NCI-H774 (cell line): ENCODE measurements at places on chromosomes 2 and 18.
A peak's percentile ranks its signal among the peaks of the same experiment; 100 is the strongest.

DNA sequence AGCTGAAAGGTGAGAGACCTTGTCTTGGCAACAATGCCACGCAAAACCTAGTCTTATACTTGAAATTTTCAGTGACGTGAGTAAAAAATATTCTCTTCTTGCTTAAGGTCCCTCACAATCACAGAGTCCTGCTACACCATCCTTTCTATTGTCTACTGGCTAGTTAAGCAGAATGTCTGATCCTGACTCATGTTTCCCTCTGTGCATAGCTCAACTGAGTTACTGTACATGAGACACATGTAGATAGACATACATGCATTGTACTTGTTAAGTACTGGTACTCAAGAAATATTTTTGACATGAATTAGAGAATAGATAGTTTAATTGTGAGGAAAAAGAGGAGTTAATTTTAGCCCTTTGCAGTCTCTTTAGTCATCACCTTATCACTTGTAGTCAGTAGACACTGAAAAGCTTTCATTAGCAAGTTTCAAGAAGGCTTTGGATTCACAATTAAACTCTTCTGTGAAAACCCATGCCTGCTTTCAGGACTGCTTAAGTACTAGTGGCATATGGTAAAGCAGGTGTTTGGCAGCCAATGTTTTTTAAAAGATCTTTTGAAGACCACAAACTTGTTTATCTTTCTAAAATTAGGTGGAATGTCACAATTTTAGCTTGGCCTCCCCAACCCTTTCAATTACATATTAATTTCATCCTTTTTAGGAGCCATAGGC lies 158.7 kb upstream of the CCDC150 start:
- DNase-seq = no peak

GRCh38 chr2:202418027-202418426 lies 41.9 kb downstream of the BMPR2 start:
- no peak for DNase-seq

- DNase-seq = no peak
Observed at GRCh38 chr2:241199897-241200821, 11.7 kb downstream of the ANO7 start.

DNA sequence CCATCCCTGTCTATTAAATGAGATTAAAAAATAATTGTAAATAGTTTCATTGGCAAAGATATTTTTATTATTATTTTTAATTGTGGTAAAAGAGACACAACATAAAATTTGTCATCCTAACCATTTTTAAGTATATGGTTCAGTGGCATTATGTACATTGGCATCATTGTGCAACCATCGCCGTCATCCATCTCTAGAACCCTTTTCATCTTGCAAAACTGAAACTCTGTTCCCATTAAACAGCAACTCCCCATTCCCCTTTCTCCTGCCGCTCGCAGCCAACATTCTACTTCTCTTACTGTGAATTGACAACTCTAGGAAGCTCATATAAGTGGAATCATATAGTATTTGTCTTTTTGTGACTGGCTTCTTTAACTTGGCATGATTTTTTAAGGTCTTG lies 25.3 kb downstream of the LAMA3 start:
- DNase-seq = no peak

- DNase-seq = no peak
Observed at GRCh38 chr2:237065071-237065377, 20.7 kb upstream of the COPS8 start.

- peak; percentile 40 for DNase-seq
Observed at GRCh38 chr2:25341753-25342371, at the start of gene DNMT3A. Gene DNMT3A, minus strand, starts transcription at chr2:25341925. Its CDS starts 27,941 bp downstream, at chr2:25313984.

GRCh38 chr2:236546561-236547002 lies 23.0 kb upstream of the ACKR3 start:
- no peak for DNase-seq

DNA sequence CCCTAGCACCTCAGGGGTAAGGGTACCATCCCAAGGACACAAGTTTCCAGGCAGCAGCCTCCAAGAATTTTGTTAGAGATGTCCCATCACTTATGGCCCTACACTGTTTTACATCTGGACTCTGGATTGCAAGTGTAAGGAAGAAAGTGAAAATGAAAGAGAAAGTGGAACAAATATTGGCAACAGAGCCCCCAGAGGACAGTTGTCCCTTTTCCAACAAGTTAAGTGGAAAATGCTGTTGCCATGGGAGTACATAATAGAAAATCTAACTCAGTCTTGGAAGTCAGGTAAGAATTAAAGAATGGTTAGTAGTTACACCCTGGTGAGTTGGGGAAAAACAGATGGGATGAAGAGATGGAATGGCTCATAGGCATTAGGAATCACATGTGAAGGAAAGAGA lies 50.6 kb downstream of the TTC21B start:
- DNase-seq = no peak

DNA sequence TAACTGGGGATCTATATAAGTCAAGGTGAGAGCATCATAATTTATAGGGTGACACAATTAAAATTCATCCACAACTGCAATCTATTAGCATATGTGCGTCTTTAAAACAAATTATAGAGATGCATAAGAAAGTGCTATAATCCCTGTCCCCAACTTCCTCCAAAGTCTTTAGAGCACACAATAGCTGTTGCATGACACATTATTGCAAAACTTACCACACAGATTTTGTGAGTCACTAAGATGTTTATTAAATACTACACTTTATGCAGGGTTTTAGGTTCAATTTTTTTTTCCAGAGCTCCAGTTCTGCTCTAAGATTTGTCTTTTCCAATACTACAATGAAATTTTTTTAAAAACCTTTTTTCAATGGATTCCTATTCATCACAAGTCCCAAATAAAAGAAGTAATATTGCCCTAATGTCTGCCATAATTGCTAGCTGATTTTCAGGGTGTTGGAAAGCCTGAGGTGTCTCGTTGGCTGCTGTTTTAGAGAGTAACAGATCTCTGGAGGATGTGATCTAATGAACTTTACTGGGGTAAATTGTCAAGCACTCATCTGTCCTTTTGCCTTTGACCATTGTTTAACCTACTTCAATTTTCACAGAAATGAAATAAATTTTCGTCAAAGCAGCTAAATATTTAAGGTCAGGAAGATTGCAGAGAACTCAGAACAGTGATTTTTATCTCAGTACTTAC lies 250.5 kb upstream of the NETO1 start:
- no peak for DNase-seq

GRCh38 chr2:168455645-168456520 lies at the start of gene CERS6:
Gene CERS6, plus strand, starts transcription at chr2:168456272. Its CDS starts 177 bp downstream, at chr2:168456449.
- peak; percentile 93 for DNase-seq

DNA sequence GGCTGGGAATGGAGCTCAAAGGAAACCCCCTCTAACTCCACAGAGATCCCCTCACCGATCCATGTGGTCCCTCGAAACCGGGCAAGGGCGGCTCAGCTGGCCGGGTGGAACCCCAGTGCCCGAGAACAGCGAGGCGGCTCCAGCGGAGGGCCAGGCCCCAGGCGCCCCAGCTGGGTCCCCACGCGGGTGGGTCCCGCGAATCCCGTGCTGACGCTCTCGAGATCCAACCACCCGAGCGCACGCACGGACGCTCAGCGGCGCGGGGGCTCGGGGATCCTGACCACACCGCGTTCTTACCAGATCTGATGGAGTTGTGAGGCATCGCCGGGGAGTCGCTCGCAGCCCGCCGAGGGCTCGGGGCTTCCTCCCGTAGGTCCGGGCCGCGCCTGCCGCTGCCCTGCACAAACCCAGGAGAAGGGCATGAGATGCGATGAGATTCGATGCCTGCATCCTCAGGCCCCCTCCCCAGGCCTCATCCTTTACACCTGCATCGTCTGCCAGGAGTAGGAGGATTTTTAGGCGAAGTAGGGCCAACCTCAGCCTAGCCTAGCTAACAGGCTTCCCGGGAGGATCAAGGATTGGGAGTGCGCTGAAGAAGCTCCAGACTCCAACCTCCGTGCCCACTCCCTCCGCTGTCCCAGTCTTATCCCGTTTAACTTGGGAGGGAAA lies 514 bp downstream of the PAX8 start:
- no peak for DNase-seq

DNA sequence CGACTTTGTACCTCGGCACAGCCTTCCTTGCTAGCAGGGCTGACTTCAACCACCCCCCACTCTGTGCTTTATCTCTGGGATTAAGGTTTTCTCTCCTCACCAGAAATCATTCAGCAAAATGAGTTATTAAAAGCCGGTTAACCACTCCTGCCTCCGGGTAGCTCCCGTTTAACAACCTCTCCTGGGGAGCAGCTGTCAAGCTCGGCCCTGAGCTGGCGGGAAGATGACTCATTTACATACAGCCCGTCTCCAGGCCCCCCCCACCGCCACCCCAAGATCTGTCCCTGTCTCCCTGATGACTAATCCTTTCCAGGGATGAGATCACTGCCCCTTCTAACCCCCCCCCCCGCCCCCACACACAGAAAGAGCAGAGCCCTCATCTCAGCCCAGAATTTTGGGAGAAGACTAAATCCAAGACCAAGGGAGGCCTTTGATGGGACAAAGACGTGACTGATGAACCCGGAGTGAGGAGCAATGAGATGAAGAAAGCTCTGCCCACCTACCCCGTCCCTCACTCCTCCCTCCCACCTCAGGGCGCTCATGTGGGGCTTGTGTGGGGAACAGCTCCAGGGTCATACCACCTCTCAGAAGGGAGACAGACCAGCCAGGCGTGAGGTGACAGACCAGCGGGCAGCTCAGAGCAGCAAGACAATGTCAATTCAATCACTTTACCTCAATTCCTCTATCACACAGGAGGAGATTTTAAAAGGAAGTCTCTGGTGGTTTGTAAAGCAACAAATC lies 131.4 kb downstream of the MSH2 start:
- no peak for DNase-seq

- DNase-seq = no peak
Observed at GRCh38 chr18:21911551-21911950, 171.0 kb downstream of the MIB1 start.

DNA sequence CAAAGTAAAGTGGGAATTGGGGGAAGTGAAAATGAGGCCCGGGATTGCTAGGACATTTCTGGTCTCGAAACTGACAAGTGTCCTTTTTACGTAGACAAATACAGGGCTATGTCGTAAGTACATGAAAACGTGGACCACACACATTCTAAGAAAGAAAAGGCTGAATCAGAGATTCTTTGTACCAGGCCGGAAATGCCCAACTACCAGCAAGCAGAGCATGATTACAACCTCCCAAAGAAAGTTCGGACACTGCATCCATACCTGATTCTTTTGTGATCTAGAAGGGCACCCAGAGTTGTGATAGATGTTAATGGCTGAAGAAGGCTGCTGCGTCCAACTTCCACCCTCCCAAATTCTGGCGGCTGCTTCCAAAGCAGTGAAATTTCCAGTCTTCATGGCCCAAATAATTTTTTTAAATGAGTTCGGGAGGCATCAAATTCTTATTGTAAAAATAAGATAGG lies 1.7 kb downstream of the RBMS1 start:
- no peak for DNase-seq

DNA sequence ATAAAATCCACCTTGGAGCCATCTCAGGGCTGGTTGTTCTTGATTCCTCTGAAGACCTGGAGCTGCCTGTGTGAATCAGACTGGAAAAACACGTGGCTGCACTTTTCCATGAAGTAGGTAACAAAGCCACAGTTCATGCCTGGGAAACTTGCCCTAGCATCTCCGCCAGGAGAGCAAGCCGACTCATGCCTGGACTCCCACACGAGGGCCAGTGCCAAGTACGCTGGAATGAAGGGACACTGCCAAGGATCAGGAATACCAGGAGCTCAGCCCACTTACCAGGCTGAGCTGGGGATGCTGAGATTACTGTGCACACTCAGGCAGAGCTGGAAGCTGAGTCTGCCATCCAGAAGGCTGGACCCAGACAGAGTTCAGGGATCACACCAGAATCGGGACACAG lies 10.9 kb upstream of the FHL2 start:
- no peak for DNase-seq

DNA sequence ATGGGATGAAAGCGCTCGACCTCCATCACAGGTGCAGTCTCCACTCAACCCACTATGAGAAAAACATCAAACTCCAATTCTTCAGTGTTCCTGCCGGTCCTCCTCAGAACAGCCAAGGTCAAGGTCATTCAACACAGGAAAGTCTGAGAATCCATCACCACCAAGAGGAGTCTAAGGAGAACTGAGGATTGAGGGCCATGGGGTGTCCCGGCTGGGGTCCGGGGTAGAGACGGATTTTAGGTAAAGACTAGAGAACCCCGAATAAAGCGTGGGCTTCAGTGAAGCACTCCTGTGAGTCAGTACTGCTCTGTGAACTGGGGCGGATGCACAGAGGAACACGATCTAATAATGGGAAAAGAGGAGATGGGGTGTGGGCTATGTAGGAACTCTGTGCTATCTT lies 41.8 kb downstream of the PTGR3 start:
- no peak for DNase-seq

DNA sequence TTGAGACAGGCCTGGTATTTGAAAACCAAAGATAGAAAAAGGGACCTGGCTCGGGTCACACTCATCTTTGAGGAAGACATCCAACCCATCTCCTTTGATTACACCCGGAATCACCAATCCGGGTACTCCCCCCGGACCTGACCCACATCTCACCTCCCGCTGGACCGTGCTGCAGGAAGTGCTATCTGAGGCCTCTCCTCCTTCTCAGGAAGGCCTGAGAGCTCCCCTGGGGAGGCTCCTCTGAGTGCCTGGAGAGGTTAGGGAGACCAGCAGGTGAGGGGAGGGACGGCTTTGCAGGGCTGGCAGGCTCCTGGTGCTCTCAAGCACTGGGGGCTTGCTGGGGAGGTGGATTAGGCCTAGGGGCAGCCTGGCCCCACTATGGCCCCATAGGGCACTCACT lies 170.9 kb downstream of the ACKR3 start:
- no peak for DNase-seq

- DNase-seq = no peak
Observed at GRCh38 chr2:145207884-145208283, 688.0 kb upstream of the ZEB2 start.

- DNase-seq = no peak
Observed at GRCh38 chr2:187129868-187130267, 280.9 kb upstream of the ZSWIM2 start.

GRCh38 chr2:204207866-204208265 lies 271.3 kb downstream of the ICOS start:
- no peak for DNase-seq

- DNase-seq = no peak
Observed at GRCh38 chr2:45691171-45691999, 39.9 kb downstream of the PRKCE start.

DNA sequence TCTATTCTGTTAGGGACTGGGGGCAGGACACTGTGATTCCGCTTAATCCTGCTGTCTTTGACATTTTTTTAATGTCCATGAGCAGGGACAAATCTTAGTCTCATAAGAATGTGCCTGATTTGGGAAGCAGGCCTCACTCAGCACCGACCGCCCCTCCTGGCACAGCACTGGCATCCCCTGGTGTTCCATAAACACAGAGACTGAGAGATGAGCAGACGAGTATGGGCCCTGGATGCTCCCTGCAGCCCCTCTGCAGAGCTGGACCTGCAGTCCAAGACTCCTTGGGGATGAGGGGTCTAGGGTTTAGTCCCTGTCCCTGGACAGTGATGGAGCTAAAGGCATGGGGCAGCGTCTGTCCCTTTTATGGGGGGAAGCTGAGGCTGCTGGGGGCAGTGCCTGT lies 81.6 kb downstream of the NDUFA10 start:
- no peak for DNase-seq

DNA sequence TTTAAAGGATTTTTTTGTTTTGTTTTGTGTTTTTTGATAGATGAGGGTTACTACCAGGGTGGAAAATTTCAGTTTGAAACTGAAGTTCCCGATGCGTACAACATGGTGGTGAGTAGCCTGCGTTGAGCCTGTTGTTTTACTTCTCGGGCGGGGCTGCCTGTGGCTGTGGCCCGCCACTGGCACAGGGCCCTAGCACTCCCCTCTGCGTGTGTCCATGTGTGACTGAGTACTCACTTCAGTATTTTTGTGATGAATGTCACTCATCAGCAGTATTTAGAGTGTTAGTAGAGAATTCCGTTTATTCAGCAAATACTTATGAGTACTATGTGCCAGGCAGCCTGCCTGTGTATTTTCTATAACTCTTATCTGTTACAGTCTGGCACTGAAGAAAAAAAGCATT lies 44.3 kb upstream of the SCLY start:
- no peak for DNase-seq
